ENCODE measurements at places on chromosomes 12 and 14.

DNA sequence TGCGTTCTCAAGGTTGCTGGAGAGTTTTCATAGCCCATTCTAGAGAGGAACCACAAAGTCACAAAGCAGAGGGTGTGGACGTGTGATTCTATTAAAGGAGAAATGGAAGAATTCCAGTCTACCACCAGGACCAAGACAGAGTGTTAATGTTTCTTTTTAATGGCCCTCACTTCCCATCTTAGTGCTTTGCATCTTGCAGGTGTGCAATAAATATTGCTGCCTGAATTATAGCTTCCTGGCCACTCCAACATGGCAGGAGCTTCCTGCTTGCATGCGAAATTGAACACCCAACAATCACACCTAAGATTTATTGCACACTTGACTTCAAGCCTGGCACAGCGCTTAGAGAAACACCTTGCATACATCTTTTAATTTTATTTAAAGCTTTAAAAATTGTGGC, 22.4 kb upstream of the PPP1CC start:
- DNase-seq: no peak

DNA sequence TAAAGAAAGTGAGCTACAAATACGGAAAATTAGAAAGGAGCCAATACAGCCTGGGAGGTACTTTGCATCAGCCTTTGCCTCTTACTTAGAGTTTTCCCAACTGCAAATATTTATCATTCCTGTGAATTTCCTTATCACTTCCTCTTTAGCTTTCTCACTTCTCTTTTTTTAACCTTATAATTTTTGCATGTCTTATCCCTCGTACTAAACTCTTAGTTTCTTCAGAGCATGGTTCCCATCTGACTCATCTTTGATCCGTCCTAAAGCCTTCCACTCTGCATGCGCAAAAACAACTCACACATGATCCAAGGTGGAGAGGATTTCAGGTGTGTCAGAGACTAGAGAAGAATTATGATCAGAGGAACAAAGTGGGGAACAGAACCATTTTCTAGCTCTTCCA, 9.6 kb upstream of the SNAPC1 start:
- no peak for DNase-seq

- no peak for DNase-seq
Measured at GRCh38 chr12:105231396-105231795, 4.6 kb downstream of the APPL2 start.

GRCh38 chr14:22594156-22594716, 3.9 kb upstream of the ABHD4 start:
- no peak for DNase-seq

GRCh38 chr12:120583478-120584030, 2.4 kb upstream of the POP5 start:
- DNase-seq: peak; percentile 79

DNA sequence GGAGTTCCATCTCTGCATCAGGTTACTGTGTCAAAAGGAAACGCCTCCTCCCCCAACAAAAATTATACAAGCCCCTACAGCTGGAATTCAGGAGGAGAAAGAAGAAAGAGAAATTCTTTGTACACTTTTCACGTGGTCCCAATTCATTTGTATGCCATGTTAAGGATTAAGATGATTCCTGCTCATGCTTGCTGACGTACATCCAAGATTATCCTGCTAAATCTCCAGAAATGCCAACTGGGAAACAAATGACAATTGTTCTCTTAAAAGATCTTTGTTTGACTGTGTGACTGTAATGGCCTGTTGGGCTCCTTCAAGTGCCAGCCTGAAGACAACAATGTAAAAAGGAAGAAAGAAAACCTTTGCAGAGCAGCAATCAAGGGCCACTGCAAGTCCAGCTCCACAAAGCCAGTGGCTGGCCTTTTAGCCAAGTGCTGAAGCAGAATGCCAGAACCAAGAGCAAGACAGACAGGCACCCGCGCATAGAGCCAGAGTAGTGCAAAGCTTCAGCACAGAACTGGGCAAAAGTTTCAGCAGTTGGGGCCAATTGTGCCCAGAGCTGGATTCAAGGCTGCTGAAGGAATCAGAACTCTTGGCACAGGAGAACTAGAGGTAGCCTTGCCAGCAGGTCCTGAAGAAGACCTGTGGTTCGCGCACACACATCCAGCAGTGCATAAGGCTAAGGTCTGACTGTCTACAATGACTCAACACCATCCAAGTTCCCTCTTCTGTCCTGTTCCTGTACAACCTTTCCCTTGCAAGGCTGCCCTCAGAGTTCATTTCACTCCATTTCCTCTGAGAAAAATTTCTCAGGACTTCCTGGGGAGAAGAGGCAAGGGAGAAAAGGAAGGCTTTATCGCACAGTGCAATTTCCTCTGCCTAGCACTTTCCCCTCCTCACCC, 209.7 kb upstream of the BMP4 start:
- no peak for DNase-seq

DNA sequence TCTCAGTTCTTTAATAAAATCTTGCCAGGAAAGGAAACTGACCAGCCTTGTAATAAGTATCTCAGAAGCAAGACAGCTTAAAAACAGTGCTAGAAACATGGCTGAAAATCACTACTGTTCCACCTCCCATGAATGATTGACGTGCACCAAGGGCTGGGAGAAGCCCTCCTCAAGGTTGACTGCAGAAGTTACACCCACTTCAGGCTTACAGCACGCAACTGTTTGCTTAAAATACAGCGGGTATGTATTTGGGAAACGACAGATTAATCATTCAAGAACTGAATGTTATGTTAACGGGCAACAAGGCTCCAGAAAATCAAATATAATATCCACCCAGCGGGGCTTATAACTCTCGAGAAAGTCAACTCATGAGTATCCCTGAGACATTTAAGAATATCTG, 22.1 kb downstream of the PRKD1 start:
- no peak for DNase-seq

DNA sequence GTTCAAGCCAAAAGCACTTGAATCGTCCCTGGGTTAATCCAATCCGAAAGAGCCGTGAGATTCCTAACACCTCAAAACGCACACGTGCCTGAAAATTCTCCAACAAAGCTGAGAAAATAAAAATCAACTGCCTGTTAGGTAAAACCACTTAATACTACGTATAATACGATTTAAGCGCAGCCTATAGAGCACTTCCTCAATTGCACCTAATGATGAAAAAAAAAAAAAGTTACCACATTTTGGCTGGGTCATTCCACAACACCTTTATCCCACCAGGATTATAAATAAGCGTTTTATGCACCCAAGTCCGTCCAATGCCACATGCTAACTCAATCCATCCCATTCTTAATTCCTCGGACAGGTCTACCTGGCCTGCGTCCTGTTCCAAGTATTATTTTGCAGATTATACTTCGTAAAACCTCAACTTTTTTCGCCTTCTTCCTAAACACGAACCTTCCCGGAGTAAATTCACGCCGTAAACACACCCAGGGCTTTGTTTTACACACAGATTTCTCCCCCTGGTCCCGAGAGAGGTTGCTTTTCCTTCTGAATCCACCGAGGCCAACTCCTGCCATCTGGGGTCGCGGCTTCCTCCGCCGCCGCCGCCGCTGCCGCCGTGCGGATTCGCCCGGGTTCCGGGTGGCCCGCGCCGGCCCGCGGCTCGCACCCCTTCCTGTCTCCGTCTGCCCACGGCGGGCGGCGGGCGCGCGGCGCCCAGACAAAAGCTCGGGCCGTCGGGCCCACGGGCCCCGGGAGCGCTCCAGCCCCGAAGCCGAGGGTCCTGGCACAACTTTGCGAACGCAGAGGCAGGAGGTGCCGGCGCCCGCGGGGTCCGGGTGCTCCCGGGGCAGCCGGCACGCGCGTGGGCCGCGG, 66.2 kb downstream of the RNF34 start:
- DNase-seq: peak; percentile 20
